ENCODE measurements at places on chromosomes 5 and 9. TPM values are rescaled to one million over a fixed set of nuclear protein-coding genes. Genes with fewer than 3 reads are reported as not detected.

- DNase-seq = no peak
Observed at GRCh38 chr5:170907758-170908157, 45.9 kb downstream of the RANBP17 start.

PHF24 gene
- total RNA-seq = 0.32 TPM

DNA sequence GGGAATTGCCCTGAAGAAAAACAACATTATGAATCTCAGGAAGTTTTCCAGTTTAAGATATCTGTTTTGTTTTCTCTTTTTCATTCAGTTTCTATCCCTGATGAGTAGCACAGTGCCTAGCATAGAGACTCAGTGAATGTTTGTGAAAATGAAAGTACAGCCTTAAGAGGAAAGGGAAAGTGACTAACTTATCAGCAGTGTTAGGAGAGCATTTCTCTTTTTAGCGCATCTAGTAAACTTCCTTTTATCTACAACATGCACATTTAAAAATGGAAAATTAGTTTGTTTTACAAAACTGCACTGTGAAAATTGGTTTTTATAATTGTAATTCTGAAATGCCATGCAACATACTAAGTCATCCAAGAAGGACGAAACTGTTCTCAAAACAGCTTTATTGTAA lies 110.8 kb downstream of the SMARCA2 start:
- DNase-seq = no peak

DNA sequence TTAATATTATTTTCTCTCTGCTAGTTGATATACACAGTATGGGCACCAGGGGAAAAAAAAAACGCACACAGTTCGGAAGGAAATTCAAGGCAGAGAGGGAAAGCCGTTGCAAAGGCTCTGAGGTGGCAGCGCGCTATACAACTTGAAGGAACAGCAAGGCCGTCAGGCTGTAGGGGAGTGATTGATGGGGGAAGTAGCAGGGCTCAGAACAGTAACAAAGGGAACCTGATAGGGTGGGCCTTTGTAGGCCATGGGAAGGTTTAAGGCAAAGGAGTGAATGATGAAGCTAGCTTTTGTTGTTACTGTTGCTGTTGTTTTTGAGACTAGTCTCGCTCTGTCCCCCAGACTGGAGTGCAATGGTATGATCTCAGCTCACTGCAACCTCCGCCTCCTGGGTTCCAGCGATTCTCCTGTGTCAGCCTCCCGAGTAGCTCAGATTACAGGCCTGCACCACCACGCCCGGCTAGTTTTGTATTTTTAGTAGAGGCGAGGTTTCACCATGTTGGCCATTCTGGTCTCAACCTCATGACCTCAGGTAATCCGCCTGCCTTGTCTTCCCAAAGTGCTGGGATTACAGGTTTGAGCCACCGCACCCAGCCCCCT lies 27.0 kb downstream of the AQP7 start:
- DNase-seq = no peak

CDX1 gene
- total RNA-seq = not detected

IL17B gene
- 0.44 TPM for total RNA-seq

CCDC192 gene
- total RNA-seq = not detected

ZER1 gene
- 37.0 TPM for total RNA-seq

DNA sequence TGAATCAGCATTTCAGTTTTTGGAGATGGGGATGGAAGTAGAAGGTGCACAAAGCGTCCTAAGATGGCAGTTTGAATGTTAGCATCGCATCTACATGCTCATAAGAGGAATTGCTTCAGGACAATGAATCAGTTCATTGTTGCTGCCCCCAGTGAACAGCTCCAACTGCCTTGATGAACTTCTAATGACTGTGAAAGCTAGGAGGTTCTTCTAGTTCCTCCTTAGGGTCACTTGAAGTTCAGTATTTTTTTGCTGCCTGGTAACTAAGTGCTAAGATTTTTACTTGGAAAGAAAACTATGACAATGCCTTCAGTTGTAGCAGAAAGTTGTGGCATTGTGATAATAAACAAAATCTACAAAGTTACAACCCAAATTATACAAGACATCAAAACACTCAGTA lies 271.6 kb downstream of the RAB3C start:
- no peak for DNase-seq

- no peak for DNase-seq
Observed at GRCh38 chr5:124907098-124907644, 160.7 kb upstream of the ZNF608 start.

DNA sequence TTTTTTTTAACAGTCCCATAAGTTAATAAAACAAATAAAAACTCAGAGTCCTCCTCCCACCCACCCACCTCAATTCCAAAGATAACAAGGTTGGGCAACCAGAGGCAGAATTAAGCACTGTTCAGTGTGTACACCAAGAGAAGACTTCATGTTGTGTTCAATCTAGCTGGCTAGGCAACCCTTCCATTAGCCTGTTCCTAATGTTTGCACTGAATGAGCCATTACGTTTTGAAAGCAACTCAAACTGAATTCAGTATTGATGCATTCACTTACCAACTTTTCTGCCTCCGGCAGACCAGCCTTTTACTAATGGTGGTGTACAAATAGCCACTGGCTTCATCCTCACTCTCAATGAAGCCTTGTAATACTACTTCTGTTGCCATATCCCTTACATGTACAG lies 47.5 kb downstream of the PBX3 start:
- DNase-seq = no peak

DNA sequence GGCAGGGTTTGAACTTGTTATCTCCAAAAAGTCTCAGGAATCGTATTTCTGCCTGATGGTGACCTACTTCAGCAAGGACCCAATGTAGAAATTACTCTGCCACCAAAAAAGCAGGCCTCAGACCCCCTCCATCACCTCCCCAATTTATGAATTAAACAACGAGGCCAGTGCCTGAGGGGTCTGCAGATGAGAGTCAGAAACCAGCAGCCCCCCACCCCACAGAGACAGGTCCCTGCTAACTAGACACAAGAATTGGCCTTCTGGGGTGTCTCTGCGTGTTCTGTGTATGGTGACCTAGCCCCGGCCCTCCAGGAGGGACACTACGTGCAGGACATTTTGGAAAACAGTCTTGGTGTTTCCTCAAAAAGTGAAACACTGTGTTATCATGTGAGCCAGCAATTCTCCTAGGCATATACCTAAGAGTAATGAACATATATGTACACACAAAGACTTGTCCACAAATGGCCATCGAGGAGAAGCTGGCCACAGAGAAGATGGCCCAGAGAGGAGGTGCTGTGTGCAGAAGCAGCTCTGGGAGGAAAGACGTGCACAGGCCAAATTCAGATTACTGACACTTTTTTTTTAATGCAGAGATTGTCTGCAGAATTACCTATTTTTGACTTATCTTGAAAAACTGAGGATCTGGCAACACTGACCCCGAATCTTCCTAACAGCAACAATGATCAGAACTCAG lies 93.8 kb downstream of the ADAMTS2 start:
- DNase-seq = no peak

ARSK gene
- total RNA-seq = 2.3 TPM
